Inflammatory macrophage (primary cell): ENCODE measurements at places on chromosomes 13 and 19.

DNA sequence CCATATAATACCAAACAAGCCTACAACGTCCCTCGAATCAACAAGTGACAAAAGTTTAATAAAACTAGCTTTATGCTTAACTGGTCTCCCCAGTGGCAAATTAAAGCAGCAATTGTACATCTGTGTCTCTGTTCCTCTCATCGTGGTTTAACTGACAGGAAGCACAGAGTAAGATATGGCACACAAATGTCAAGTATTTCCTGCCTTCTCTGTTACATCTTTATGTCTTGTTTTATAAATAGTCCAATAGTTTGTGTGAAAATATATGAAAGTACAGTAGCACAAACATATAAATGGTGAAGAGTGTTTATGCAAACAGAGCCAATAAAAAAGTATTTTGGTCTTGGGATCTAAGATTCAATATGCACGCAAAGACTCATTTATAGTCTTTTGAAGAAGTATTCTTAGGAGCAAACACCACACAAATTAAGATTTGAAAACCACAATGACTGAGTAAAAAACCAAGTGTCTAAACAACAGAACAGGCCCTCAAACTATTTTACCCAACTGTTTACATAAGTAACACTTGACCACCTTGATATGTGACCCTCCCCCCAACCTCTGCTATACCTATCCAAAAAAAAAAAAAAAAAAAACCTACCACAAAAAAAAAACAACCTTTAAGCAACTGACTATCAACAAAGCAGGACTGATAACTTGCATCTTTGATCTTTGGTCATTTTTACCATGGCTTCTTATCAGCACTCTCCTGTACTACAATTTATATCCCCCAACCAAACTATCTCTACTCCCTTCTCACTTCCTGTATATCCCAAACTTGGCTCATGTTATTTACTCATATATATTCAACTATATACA lies 14.0 kb downstream of the ELF1 start:
- DNase-seq, result peak; percentile 14

GRCh38 chr13:77898097-77898496 lies 20.5 kb downstream of the EDNRB start:
- DNase-seq, result no peak

- DNase-seq, result no peak
Observed at GRCh38 chr19:8611877-8612806, 1.6 kb upstream of the ADAMTS10 start.

- peak; percentile 24 for DNase-seq
Observed at GRCh38 chr19:11814700-11815035, 595 bp downstream of the ZNF440 start.

DNA sequence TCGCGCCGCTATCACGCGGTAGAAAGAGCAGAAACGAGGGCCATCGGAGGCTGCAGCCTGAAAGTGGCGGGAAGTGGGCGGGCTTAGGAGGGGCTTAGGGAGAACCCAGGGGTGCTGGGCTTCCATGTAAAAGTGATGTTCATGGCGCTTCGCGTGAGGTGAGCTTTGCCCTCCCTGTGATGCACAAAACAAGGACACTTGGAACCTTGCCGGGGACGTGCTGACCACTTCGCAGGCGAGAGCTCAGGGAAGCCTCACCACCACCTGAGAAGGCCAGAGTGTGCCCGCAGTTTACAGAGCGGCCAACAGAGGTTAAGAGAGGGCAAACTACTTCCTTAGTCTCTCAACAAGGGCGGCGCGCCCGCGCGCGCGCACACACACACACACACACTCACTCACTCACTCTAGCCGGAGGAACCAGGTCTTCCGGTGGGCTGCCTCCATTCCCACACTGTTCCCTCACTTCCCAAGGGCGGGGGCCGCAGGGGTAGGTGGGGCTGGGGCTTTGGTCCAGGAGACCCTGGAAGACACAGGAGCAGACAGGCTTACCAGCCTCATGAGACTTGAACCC lies 651 bp downstream of the GAPDHS start:
- peak; percentile 30 for DNase-seq

- no peak for DNase-seq
Observed at GRCh38 chr13:41304551-41304950, 6.5 kb upstream of the NAA16 start.

DNA sequence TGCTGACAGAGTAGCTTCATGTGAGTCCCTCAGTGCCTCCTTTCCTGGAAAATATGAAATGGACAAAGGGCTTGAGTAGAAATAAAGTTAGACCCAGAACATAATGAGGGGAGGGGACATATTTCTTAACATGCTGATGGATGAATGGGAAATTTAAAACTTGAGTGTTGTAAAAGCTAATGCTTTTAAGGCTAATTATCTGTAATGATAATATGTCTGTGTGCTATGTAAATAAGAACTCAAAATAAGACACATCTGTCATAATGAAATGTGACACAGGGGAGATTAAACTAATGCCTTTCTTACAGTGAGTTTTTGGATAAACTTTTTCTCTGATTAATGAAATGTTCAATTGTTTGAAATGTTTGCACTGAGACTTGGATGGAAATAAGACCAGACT lies 65.8 kb upstream of the RFXAP start:
- no peak for DNase-seq

- no peak for DNase-seq
Observed at GRCh38 chr13:113612607-113613006, 28.1 kb downstream of the TFDP1 start.

DNA sequence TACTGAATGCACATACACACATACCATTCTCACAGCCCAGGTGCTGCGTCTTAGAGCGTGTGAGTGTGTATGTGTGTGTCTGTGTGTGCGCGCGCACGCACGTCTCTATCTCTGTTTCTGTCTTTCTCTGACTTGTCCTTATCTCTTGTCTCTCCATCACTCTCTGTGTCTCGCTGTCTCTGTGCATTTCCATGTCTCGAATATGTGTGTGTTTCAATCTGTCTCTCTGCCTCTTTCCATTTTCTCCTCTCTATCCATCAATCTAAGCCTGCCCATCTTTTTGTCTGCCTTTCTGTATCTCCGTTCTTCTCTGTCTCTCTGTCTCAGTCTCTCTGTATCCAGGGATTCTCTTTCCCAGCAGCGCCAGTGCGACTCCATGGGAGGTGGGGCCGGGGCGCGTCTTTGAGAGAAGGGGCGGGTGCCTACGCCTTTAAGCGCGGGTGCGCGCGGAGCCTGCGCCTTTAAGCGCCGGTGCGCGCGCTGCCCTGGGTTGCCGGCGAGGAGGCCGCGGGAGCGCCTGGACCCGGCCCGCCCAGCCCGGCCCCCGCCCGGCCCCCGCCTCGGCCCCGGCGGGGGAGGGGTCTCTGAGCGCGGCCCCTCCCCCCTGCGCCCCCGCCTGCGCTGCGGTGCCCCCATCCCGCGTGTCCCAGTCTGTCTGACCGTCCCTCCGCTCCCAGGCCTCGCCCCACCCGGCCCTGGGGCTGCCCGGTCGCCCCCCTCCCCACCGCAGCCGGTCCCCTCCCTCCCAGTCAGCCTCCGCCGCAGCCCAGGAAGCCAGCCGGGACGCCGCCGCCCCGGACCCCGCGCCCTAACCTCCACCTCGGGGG lies at the start of gene LRFN3:
TSS of gene LRFN3 (plus strand) at position 464 of the 827 bp plus-strand sequence. CDS start 3,052 bp downstream, outside the sequence.
- DNase-seq, result peak; percentile 22

DNA sequence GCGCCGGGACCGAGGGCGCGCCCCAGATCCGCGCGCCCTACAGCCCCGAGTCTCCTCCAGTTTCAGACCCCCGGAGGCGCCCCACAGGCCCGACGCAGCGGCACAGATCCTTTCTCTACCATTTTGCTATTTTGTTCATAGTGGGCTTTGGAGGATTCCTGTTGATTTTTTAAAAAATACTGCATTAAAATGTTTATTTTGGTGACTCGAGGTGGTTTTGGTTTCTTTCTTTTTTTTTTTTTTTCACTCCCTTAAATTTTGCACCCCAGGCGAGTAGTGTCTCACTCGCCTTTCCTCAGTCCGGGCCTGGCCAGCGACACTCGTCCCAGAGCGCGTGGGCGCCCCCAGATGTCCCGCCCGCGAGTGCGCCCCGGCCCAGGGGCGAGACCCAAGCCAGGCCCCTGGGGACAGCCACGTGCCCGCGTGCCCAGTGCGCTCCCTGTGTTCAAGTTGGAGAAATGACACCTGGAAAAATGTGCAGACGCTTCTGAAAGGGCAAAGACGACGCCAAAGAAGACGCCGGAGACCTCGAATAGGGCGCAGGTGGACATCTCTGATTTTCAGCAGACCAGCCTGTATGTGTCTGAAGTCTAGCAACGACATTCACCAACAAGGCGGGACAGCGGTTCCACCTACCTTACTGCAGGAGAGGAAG lies 471 bp upstream of the INSR start:
- DNase-seq, result peak; percentile 72

DNA sequence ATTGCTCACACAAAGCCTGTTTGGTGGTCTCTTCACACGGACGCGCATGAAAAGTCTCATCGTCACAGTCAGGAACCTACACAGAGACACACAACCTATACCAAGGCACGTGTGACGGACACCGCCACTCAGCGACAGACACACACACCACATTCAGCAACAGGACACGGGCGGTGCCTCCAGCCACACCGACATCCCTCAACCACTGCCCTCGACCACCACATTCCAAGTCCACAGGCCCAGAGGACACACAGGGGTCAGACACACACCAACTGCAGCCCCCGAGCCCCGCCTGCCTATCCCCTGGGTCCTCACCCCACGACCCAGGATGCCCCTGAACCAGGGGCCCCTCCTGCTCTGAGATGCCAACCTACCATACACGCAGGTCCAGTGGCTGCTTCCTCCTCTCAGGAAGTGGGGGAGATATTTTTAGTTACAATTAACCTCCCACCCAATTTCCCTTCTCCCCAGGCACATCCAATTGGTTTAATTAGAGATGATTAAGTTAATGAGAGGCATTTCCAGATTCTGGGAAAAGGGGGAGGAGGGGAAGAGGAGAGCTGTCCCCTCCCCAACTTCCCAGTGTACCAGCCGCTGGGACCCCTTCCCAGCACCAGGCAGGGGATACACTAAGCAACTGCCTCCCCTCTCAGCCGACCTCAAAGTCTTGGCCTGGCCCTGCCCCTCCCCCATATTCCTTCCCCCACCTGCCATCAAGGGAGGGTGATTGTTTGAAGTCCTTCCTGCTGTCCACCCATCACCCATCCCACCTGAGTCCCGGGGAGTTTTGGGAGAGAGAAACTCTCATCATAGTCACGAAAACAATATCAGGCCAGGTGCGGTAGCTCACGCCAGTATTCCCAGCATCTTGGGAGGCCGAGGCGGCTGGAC lies 20.4 kb downstream of the MEIS3 start:
- DNase-seq, result no peak

DNA sequence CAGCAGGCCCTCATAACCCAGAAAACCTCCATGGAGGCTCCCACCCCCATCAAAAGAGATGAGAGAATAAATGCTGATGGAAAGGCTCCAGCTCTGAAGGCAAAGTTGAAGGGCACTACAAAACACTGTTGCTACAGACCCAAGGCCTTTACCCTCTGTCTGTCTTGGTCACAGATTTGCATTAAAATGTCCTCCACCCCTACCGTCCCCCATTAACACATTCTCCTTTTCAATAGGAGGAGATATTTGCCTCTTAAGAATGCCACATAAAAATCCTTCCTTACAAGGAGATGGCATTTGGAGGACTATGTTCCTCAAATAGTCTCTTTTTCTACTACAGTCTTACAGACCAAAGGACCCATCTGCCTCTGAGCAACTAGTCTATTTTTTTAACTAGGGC lies 361.5 kb downstream of the ENOX1 start:
- no peak for DNase-seq

GRCh38 chr13:20142927-20143480 lies 17.8 kb downstream of the GJA3 start:
- no peak for DNase-seq

DNA sequence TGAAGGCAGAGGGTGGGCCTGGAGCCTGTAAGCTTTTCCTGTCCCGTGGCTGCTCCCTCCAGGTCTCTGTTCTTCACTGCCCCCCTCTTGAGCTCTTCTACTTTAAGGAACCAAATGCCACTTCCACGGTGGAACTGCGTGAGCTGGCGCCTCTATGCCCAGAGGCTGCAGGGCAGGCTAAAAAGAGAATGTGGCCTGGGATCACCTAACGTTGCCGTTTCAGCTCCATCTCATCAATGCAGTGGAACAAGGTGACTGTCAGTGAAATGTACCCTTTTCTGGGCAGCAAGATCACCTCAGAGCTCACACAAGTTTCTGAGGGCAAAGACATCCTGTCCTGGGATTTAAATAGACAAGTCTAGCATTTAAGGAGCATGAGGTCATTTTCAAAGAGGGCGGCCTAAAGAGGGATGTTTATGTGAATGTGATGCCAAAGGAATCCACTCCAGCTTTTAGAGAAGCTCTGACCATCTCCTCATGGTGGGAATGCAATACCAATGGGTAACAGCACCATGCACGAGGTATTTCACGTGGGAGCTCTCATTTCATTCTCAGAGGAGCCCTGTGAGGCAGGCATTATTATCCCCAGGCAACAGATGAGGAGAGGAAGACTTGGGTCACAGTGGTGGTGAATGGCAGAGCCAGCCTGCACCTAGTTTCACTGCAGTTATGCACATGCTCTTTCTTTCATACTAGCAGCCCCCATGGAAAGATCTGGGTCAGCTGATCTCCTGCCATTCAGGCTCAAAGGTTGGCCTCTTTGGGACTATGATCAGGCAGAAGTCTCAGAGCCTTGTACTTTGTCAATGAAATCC lies 39.3 kb downstream of the RGCC start:
- peak; percentile 28 for DNase-seq

GRCh38 chr13:20116213-20116612 lies 44.6 kb downstream of the GJA3 start:
- no peak for DNase-seq

DNA sequence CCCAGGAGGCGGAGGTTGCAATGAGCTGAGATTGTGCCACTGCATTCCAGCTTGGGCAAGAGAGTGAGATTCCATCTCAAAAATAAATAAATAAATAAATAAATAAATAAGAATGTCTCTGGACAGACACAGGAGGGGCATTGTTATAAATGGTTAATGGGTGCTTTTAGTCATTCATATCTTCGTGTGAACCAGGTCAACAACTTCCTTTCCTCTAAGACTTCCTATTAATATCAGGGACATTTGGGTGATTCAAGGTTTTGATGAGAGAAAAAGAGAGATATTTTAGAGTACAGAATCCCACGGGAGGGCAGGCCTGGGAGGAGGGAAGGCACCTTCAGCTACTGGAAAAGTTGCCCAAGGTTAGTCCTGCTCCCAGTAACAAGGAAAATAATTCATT lies 23.9 kb downstream of the DHRS12 start:
- DNase-seq, result no peak

GRCh38 chr19:33334271-33334670 lies 31.9 kb upstream of the CEBPA start:
- DNase-seq, result no peak

DNA sequence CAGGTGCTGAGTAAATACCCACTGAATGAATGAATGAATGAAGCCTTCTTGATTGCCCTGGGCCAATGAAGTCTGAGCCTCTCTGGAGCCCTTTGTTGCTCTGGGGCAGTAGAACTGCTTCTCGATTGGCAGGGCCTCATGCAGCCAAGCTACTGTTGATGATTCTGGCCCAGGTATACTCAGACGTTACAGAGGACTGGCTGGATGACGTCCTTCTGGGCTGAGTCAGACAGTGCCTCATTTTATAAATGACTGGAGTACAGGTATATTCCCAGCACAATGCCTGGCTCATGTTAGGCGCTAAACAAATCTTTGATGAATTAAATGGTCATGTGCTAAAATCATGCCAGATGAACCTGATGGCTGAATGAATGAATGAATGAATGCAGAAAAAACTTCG lies 243.8 kb upstream of the MAB21L1 start:
- no peak for DNase-seq
